ENCODE measurements at places on chromosomes 13 and 19.

GRCh38 chr13:113746671-113747070 is 12.4 kb upstream of the TMEM255B start:
- no peak for DNase-seq

DNA sequence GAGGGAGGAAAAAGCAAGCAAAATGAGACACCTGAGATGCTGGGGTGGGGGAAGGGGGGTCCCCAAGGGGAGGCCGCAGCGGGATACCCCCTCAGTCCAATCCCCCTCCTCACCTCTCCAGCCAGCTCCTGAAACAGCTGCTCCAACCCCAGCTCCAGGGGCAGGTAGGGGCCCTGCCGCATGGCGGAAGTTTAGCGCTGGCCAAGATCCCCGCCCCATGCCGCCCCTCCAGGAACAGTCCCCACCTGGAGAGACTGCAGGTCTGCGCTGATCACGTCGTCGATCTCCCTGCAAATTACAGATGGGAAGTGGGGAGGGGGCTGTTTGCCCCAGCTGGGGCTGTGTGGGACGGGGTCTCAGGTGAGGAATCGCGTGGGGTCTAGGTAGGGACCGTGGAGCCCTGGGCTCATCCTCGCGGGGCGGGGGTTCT is 9.0 kb downstream of the CAPN12 start:
- DNase-seq: no peak

GRCh38 chr13:113884821-113885220 is 20.9 kb upstream of the GAS6 start:
- DNase-seq: no peak

- DNase-seq: no peak
Observed at GRCh38 chr13:88429862-88430261, 758.7 kb downstream of the SLITRK5 start.

DNA sequence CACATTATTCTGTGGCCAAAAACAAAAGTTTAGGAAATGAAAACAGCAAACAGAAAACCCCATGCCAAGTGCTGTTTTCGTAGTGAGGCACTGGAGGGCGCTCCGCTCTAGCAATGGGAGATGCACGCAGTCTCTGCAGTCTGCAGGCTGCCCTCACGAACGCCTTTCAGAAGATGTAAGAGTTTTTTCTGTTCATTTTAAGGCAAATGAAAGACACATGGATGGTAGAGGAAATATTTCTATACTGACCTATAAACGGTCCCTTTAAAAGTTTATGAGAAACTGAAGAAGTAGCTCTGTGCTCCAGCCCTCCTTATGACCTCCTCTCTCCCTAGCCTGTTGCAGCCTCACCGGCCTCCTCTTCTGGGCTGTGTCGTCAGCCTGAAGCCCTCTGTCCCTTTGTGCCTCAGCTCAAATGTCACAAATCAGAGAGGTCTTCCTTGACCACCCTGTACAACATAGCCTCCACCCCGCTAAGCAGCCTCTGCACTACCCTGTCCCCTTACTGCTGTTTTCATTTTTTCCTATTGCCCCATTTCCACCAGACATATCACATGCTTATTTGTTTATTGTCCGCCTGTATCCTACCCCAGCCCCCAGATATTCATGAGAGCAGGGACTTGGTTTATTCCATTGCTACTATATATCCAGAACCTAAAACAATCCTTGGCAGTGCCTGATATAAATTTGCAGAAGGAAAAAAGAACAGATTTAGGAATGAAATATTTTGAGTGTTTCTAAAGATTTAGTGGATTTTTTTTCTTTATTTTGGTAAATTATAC is 116.4 kb downstream of the TM9SF2 start:
- peak; percentile 43 for DNase-seq

DNA sequence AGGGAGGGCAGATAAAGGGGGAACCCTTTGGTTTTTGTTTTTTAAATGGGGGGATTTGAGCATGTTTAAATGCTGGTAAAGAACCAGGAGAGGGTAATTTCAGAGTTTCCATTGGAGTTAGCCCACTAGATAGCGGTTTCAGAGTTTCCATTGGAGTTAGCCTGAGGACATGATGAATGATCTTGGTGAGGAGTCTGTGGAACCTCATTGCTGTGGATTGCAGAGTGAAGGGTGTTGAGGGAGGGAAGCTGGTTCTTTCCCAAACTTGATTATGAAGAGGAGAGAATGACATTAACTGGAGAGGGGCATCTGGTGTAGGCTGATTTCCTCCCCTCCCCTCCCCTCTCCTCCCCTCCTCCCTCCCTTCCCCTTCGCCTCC is 5.0 kb downstream of the WASF3 start:
- no peak for DNase-seq

GRCh38 chr13:25215253-25215575 is 43.1 kb upstream of the AMER2 start:
- DNase-seq: no peak

DNA sequence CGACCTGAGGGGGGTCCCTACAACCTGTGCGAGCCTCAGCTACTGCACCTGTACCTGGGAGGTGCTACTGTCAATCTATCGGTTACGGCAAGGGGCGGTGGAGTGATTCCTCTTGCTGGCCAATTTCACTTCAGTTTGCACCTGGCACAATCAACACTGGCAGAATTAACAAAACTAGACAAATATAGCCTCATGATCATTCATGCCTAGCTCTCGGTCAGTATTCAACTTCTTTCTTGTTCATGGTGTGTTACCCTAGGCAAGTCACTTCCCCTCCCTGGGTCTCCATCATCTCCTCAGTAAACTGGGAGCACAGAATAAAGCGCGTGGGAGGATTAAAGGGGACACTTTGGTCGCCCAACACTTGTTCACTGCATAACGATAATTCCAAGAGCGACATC is 618 bp downstream of the HAUS8 start:
- no peak for DNase-seq

DNA sequence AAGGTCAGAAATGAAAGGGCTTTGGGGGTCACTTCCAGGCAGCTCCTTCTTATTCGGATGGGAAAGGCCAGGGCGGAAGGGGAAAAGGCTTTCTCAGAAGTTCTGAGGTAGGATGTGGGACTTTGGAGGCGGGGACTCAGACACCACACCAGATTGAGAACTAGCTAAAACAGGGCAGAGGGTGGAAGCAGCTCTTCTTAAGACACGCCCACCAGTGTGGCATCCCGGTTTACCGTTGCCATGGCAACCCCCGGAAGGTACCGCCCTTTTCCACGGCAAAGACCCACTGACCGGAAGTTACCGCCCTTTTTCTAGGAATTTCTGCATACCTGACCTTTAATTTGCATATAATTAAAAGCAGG is 3.8 kb upstream of the LILRA5 start:
- DNase-seq: no peak

- DNase-seq: no peak
Observed at GRCh38 chr13:110382229-110382628, 75.1 kb downstream of the COL4A2 start.

GRCh38 chr13:50291611-50292010 is 276.4 kb downstream of the KCNRG start:
- no peak for DNase-seq

- no peak for DNase-seq
Observed at GRCh38 chr13:106602178-106602577, 34.2 kb upstream of the ARGLU1 start.

DNA sequence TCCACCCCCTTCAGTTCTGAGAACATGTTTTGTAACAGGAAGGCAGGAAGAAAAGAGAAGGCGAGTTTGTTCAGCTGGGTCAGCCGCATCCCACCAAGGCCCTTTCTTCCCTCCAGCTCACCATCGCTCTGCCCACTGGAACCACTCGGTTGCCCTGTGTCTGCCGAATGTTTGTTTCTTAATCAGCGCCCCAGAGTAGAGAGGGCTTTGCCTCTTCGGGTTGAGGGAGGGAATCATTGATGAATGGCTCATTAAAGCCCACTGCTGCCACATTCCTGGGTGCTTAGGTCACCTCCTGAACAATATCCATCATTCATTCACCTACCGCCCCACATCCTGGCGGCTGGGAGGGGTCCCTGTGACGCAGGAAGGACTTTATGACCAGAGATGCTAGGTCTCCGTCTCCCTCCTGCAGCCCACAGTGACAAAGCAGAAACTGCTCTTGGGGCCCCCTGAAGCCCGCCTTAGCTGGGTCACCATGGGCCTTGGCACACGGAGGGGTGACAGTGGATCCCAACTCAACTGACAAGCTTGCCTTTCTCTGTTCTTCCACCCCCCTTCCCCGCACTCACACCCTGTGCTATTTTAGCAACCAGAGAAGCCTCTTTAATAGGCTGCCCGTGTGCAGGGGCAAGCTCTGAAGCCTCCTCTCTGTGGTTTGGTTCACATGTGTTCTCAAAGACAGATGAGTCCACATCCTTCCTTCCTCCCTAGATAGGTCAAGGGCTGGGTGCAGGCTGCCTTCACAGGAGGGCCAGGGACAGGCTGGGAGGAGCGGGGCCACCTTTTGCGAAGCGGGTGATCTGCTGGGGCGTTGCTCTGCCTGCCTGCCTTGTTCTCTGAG is 46.2 kb downstream of the ACTN4 start:
- no peak for DNase-seq
